A549 treated with RU486 at 1 μM for 4 hours (cell line): ENCODE measurements at places on chromosomes 13 and 19. TPM values are rescaled to one million over a fixed set of nuclear protein-coding genes. Genes with fewer than 3 reads are reported as not detected.

Gene CPB2
- total RNA-seq = not detected in 5 replicates

Gene TRIM13
- 12.4 to 16.3 TPM (median 13.6 TPM) in 5 replicates for total RNA-seq

Gene WBP4
- 6.4 to 9.8 TPM (median 7.6 TPM) in 5 replicates for total RNA-seq

Gene FKBP8
- 116 to 161 TPM (median 147 TPM) in 5 replicates for total RNA-seq

Gene RUBCNL
- total RNA-seq = 0.07 to 0.13 TPM in 2 of 5 replicates, not detected in the others

Gene UBXN6
- 38.4 to 69.4 TPM (median 54.4 TPM) in 5 replicates for total RNA-seq

Gene DCT
- not detected in 5 replicates for total RNA-seq

Gene TMEM255B
- total RNA-seq = 0.56 to 1.0 TPM (median 0.85 TPM) in 5 replicates
